DMS153 (cell line): ENCODE measurements at places on chromosomes 3 and 15.
A peak's percentile ranks its signal among the peaks of the same experiment; 100 is the strongest.

GRCh38 chr3:179933914-179934313, 102.8 kb downstream of the PEX5L start:
- DNase-seq: peak; percentile 27

DNA sequence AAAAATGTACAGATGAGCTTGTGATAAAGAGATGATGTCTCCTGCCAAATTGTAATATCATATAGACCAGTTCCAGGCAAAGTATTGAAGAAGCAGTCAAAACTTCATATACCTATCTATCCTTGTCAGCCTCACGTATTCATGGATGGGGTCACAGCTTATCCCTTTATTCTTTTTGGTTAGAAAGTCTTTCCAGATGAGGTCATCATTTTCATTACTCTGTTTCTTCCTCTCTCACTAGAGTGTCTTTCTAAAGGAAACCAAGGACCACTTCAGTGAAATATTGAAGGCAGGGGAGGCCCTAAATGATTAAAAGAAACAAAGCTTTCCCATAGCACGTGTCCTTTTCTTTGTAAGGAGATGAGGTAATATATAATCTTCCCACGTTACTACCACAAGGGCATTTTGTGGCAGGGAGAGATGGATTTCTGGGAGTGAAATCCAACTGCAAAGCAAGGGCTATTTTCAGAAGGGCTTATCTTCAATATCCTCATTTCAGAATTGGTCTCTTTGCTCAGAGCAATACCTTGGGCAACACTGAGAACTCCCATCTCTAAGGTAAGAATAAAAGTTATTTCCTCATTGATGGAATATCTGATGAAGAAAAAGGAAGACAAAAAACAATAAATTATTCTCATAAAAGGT, 260.2 kb downstream of the TIGIT start:
- no peak for DNase-seq

DNA sequence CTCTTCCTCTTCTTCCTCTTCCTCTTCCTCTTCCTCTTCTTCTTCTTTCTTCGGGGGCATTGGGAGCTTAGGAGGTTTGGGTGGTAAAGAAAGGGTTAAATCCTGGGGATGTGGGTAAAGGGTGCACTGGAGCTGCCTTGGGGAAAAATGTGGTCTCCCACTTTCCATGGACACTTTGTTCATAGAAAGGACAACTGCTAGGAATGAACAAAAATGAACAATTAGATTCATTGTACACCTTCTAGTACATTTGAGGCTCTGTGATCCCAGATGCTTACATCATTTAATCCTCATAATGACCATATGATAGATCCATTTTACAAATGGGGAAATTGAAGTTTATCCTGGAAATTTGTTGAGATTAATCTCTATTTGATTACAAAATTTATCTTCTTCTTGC, 699.7 kb downstream of the TUSC7 start:
- DNase-seq: no peak

DNA sequence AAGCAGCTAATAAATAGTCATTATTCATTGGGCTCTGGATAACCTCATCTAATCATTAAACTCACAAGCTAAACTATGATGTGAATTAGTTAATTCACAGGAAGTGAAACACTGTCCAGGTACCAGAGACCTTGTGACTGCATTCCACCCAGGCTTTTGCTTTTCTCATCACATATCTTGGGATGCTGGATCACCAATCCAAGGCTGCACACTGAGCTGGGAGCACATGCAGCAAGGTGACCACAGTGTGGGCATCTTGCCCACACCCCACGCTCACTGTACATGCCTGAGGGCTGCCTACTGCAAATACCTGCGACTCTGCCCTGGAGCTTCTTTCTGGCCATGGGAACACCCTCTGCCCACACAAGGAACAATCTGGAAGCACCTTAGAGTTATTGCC, 40.6 kb upstream of the TNFAIP8L3 start:
- DNase-seq: no peak

DNA sequence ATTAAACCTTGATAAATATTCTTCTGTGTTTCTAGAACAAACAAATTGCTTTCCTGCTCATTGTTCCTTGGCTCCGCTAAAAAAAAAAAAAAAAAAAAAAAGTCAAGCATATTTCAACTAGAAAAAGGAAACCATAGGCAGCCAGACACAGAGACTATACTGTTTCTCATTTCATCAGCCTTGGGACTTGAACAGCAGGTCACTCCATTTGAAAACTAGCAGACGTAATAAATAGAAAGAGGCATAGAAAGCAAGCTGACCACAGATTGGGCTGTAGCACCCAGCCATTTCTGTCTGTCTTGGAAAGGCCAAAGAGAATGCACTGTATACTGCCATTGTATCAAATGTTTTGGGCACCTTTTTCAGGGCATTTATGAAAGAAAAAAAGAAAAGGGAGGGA, 697.1 kb downstream of the NLGN1 start:
- peak; percentile 35 for DNase-seq

GRCh38 chr3:183427876-183428446, 458 bp downstream of the MCF2L2 start:
- DNase-seq: peak; percentile 53

- DNase-seq: no peak
Measured at GRCh38 chr15:60362321-60363086, 35.3 kb downstream of the ANXA2 start.

- peak; percentile 59 for DNase-seq
Measured at GRCh38 chr3:171770689-171771620, 39.3 kb downstream of the PLD1 start.

GRCh38 chr3:39279745-39280517, at the start of gene CX3CR1:
CX3CR1 (minus strand) TSS chr3:39280036; CDS start chr3:39266509, 13,527 bp downstream.
- no peak for DNase-seq

- peak; percentile 27 for DNase-seq
Measured at GRCh38 chr15:65338366-65338765, 33.9 kb downstream of the RNU5B-1 start.

DNA sequence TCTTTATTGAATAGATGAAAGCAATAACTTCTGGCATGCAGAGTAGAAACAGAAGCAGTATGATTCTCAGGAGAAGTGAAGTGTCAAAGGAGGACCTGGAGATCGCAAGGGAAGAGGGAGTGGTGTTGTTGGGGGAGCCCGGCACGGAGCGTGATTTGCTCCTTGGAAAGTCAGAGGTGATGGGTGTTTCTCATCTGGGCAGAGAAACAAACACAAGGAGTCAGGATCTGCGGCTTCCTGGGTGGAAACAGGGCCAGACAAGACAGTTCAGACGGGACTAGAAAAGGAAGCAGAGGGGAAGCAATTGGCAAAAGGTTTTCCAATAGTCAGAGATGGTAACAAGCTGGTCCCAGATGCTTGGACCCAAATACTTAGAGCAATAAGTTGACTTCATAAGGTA, 34.4 kb upstream of the CCDC80 start:
- no peak for DNase-seq

DNA sequence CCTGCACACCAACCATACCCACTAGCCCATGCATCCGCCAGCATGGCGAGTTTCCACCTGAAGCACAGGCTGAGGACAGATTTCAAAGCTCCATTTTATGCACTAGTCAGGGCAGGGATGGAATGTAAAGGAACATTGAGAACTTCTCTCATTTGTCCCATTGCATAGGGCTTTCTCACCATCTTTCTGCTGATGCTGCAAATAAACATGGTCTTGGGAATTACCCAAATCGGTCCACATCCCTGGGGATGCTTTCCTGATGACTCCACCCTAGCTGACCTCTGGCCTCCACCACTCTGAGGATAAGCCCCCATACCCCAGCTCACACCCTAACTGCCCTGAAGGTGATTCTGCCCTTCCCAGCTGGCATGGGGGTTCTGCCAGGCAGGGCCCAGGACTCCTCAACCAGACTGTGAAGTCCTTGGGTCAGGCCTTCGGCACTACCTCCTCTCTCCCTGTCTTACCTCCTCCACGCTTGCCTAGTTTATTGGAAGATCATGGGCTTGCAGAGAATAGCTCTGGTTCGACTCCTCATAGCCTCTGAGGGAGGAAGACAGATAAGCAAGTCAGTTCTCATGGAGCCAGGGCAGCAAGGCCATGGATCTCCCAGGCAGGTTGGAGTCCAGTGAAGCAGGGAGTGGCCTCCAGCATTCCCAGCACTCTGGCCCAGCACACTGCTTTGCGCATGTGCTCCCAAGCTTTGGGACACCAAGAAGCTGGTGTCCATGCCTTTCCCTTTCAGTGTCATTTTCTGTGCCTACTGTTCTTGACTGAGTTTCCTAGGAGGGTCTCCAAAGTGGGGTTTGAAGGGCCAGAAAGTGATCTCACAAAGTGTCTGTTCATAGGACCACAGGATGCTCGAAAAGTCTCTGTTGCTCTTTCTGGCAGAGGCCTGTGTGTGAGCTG, 27.6 kb upstream of the XYLB start:
- DNase-seq: no peak

DNA sequence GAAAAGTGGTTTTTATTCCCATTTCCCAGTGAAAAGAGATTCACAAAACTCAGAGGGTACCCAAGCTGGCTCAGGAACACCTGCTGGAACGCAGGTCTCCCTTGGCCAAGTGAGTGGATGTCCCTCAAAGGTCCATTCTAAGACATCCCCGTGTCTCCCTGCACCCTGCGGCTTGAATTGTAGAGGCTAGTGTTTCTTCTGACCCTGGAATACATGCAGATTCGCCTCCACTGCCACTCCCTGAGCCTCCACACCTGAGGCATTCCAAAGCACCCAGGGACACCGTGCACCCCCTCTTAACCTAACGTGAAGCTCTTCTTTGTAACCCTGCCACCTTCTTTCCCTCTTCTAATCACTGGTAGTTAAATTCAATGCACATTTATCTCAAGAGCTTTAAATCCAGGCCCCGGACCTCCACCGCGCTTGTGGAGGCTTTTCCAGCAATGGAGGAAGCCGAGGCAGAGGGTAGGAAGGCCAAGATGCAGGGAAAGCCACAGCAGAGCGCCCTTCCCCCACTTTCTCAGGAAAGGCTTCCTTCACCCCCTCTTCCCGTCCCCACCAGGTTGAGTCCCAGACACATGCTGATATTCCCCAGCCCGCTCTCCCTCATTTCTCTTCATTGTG, 590 bp upstream of the ITGA11 start:
- no peak for DNase-seq

- peak; percentile 82 for DNase-seq
Measured at GRCh38 chr3:6542795-6543194, 318.1 kb upstream of the GRM7 start.

GRCh38 chr3:154931484-154931883, 148.6 kb upstream of the MME start:
- no peak for DNase-seq

DNA sequence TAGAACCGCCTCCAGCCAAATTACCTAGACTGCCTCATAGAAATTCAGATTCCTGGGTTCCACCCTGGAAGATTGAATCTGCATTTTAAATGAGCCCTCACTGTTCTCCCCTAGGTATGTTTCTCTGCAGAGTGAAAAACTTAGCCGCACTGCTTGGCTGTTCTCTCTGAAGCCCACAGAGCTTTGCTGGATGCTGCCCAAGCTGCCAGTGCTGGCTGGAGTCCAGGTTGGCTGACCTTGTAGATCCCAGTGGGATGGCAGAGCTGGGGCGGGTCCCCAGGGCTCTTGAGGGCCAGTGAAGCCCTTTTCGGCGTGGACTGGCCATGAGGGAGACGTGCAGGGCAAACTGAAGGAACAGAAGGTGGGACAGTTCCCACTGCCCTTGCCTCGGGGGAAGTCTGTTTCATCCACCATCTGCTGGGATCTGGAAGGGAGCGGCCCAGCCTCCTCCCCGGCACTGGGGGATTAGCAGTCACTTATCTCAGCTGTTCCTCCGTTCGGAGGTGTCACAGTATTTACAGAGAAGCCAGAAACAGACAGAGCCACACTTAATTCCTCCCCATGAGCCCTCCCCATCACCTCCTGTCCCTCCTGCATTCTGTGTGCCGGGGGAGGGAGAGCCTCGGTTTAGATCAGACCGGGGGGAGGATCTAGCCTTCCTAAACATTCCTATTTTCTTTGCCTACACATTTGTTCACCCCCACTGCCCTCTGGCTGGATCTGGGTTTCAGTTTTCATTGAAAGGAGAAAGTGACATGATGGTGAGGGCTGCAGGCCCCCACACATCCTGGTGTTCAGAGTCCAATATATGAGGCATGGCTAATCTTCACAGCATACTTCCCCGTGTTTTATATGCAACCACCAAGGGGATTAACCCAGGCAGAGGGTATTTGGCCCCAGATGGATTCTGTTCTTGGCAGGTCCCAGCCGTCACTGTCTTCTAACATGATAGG, 4.1 kb upstream of the ACTC1 start:
- DNase-seq: no peak

DNA sequence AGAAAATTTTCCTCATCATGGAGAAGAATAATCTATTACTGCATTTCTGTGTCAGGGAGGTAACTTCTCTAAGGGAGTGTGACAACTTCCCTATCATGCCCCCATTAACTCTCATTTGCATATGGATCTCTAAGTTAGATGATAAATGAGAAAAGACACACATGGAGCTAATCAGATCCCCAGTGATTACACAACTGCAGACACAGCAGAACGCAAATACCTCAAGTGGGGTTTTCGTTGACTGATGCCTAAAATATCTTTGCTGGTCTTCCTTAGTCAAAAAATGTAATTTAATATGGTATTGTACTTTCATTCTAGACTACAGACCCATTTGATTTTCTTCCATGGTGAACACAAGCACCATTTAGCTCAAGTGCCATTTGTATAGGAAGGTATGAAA, 630.5 kb downstream of the TBL1XR1 start:
- no peak for DNase-seq

DNA sequence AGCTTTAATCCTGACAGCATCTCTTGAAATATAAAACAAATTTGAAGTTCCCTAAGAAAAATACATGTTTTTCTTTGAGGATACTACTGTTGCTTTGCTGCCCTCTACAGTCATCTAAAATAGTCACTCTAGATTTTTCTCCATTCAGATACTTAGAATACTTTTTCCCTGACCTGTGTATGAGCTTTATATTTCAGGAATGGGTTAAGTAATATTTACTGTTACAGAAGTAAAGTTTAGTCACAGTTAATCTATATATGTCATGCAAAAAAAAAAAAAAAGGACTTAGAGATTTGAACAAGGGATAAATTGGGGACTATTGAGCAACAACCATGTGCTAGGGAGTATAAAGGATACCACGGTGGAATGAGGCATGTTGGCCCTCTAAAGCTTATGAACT, 8.8 kb downstream of the NECTIN3 start:
- no peak for DNase-seq
